ENCODE measurements at places on chromosomes 1 and 21. TPM values are rescaled to one million over a fixed set of nuclear protein-coding genes. Genes with fewer than 3 reads are reported as not detected.

Gene NBPF6
- polyA plus RNA-seq: not detected

DNA sequence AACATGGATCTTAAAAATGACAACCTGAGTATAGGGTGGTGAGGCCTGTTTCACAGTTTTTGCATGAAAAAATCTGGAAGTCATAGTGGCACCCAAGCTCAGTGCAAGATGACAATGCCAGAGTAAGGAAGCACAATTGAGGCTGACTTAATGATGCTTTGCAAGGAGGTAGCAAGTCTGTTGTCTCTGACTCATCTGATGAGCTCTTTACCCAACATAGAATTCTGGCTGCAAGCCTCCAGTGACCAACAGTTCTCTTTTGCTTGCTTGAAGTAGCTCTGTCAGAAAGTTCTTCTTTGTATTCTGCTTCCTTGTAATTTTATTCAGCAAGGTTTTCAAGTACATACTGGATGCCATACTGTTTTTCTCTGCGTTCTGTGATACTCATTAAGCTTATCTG, 117.1 kb downstream of the FOXD2 start:
- no peak for DNase-seq

Gene PROK1
- 1.1 TPM for polyA plus RNA-seq

Gene TTC39A
- 4.8 TPM for polyA plus RNA-seq

GRCh38 chr1:80894921-80895320, 905.8 kb upstream of the ADGRL2 start:
- DNase-seq: no peak

Gene LCE3E
- polyA plus RNA-seq: not detected

GRCh38 chr21:33414926-33415325, 11.7 kb downstream of the IFNGR2 start:
- no peak for DNase-seq

- DNase-seq: no peak
Measured at GRCh38 chr1:26346274-26347033, 7.5 kb downstream of the CRYBG2 start.

Gene TDRKH
- 29.1 TPM for polyA plus RNA-seq

- DNase-seq: no peak
Measured at GRCh38 chr1:97814121-97814520, 106.7 kb downstream of the DPYD start.

DNA sequence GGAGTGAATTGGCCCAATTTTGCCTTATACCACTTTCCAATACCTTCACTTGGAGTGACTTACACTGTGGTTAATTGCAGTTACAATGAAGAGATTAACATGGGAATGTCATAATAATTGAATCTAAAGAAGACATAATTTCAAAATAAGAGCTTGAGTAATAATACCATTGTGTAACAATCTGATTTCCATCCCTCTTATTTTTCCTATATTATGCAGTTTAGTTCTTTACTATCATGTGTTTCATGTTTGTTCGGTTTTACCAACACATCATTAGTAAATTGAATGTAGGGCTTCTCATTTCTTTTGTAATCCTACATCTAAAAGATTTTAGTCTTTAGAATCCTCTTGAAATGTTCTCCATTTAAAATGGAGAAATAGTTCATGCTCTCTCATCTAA, 19.2 kb upstream of the XPR1 start:
- DNase-seq: no peak

Gene KLHDC8A
- polyA plus RNA-seq: 11.4 TPM

Gene WNT9A
- 3.4 TPM for polyA plus RNA-seq

- DNase-seq: no peak
Measured at GRCh38 chr1:8604041-8604945, 213.1 kb downstream of the RERE start.

DNA sequence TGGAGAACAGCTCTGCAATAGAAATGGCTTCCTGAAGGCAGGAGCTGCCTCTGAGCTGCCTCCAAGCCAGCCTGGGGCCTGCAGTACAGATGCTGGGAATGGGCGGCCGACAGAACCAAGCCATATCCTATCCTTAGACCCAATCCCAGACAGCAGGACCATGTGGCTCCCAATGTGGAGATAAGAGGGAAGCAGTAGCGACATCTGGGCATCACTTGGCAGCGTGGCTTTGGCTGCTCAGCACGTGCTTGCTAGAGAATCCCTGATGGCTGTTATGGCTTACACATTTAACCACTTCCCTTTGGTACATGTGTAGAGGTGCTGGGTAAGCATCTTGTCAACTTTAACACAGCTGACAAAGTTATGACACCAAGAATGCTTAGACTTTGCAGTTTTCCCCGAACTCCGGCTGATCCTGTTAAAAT, 87.7 kb downstream of the MAN1C1 start:
- DNase-seq: peak; percentile 35

GRCh38 chr1:65813956-65814355, 21.3 kb downstream of the PDE4B start:
- DNase-seq: peak; percentile 50

GRCh38 chr1:16409536-16410152, 27.6 kb downstream of the SPATA21 start:
- no peak for DNase-seq

DNA sequence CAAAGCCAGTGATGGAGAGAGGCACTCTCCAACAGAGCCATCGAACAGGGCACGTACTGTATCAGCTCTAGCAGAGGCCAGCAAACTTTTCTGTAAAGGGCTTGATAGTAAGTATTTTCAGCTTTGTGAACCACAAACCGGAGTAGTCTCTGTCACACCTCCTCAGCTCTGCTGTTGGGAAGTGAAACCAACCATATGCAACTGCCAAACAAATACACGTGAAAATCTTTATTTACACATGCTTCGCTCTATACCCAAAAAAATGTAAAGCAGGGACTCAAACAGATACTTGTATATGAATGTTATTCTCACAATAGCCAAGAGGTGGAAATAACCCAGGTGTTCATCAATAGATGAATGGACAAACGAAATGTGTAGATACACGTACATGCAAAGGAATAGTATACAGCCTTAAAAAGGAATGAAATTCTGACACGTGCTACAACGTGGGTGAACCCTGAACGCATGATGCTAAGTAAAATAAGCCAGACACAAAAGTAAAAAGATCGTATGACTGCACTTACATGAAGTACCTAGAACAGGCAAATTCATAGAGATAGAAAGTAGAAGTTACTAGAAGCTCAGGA, 39.0 kb downstream of the SETD4 start:
- DNase-seq: no peak

- peak; percentile 28 for DNase-seq
Measured at GRCh38 chr1:90143591-90143990, 148.7 kb downstream of the ZNF326 start.

DNA sequence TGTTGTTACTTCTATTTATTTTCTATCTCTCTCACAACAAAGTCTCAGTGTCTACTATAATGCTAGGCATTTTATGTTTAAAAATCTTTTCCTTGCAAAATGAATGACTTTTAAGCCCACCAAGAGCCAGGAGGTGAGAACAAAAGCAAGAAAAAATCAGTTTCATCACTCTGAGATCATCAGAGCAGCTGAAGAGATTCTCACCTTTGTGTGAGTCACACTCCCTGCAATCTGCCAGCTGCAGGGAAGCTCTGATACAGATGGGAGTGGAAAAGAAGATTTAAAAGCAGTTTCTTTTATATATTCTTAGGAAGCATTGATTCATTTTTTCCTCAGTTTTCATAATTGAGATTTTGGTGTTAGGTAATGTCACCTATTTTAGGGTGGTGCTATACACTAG, 107.6 kb downstream of the LHX9 start:
- DNase-seq: peak; percentile 25

Gene COL8A2
- 1.8 TPM for polyA plus RNA-seq

DNA sequence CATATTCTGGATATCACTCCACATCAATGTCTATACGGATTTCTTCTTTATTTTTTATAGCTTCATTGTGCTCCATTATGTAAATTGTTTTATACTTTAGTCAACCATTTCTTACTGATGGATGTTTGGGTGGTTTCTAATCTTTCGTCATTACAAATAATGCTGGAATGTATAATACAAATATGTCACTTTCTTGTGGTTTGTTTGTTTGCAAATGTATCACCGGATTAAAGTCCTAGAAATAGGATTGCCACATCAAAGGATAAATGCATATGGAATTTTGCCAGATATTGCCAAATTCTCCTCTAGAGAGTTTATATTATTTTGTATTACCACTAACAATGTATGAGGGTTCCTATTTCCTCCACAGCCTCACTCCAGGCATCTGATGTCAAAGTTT, 48.7 kb upstream of the PRDM2 start:
- DNase-seq: no peak

GRCh38 chr1:91885716-91886506, at the start of gene TGFBR3:
Gene TGFBR3 (minus strand): TSS chr1:91886151. CDS start chr1:91861531, 24,620 bp downstream.
- DNase-seq: peak; percentile 92

DNA sequence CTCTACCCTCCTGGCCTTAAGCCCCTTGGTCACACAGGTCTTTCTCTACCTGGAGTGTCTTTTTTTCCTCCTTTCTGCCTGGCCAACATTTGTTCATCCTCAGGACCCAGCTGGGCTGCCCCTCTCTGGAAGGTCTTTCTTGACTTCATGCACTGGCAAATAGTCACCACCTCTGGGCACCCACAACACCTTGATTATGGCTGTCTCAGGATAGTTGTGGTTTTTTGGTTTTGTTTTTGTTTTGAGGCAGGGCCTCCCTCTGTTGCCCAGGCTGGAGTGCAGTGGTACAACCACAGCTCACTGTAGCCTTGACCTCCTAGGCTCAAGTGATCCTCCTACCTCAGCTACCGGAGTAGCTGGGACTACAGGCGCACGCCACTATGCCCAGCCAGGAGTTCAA, 10.8 kb downstream of the RPS6KA1 start:
- no peak for DNase-seq

Gene HRNR
- not detected for polyA plus RNA-seq

- no peak for DNase-seq
Measured at GRCh38 chr1:235928197-235928596, 61.5 kb upstream of the LYST start.

Gene ASTN1
- polyA plus RNA-seq: 14.5 TPM

Gene HEYL
- polyA plus RNA-seq: 10.7 TPM

Gene RNF223
- polyA plus RNA-seq: not detected

Gene ARF1
- 566 TPM for polyA plus RNA-seq

- no peak for DNase-seq
Measured at GRCh38 chr21:45041351-45041805, 33.0 kb upstream of the ADARB1 start.

DNA sequence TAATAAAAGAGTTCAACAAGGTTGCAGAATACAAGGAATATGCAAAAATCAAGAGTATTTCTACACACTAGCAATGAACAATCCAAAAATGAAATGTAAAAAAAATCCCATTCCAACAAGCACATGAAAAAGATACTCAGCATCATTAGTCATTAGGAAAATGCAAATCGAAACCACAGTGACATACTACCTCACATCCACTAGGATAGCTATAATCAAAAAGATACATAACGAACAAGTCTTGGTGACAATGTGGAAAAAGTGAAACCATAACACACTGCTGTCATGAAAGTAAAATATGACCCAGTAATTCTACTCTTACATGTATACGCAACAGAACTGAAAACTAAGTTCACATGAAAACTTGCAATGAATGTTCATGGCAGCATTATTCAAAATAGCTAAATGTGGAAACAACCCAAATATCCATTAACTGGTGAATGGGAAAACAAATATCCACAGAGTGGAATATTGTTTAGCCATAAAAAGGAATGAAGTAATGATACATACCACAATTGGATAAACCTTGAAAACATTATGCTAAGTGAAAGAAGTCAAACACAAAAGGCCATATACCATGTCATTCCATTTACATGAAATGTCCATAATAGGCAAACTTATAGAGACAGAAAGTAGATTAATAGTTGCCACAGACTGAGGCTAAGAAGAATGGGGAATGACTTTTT, 34.3 kb downstream of the PIK3R3 start:
- no peak for DNase-seq

GRCh38 chr1:246875041-246876026, 56.4 kb downstream of the AHCTF1 start:
- no peak for DNase-seq

Gene PHLDA3
- polyA plus RNA-seq: 29.9 TPM

DNA sequence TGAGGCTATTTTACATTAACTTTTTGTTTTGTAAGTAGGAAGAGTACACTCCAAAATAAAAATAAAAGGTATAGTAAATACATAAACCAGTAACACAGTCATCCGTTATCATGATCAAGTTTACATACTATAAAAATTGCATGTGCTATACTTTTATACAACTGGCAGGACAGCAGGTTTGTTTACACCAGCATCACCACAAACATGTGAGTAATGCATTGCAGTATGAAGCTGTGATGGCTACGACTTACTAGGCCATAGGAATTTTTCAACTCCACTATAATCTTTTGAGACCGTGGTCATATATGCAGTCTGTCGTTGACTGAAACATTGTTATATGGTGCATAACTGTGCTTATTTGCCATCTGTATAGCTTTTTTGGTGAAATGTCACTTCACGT, 106.2 kb downstream of the CENPF start:
- no peak for DNase-seq

Gene PGLYRP4
- not detected for polyA plus RNA-seq

Gene SPATA45
- polyA plus RNA-seq: not detected

- no peak for DNase-seq
Measured at GRCh38 chr21:25916226-25916625, 181.5 kb downstream of the GABPA start.

DNA sequence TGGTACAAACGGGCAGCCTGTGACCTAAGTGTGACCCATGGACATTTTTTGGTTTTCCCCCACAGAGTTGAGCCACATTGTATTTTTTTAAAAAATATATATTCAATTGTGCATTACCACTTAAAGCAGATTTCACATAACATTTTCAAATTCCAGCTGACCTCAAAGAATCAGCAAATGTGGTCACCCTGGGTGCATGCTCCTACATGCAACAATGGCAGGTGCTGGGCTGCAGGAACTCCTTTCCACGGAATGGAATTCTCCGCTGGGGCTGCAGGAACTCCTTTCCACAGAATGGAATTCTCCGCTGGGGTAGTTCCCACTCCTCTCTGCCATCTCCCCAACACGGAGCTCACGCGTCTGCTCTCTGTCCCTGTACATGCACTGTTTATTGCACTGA, 68.7 kb downstream of the MAP10 start:
- no peak for DNase-seq

GRCh38 chr1:165726169-165726568, 27.8 kb upstream of the ALDH9A1 start:
- no peak for DNase-seq

- DNase-seq: peak; percentile 54
Measured at GRCh38 chr1:176058686-176059085, 148.4 kb downstream of the COP1 start.

- DNase-seq: no peak
Measured at GRCh38 chr1:222897527-222898190, 82.8 kb downstream of the DISP1 start.

DNA sequence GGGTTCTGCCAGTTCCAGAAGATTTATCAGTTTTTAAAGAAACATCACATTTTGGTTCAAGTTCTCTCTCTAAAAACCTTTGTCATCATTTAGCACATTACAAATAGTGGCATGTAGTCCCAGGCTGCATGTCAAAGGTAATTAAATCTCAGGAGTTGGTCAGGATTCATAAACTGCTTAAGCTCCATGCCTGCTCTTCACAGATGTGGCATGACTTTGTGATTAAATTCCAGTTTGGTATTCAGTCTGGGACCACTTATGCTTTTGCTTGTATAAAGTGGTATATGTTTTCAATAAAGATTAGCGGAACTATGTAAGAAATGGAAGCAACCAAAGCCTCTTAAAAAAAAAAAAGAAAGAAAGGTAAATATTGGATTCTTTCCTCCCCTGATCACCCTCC, 408.0 kb downstream of the DISC1 start:
- DNase-seq: no peak

Data from brain (organoid and tissue), 16 donors.